Left lung (tissue), 14 donors: ENCODE measurements at places on chromosomes 6 and 20. TPM values are rescaled to one million over a fixed set of nuclear protein-coding genes. Genes with fewer than 3 reads are reported as not detected.

DNA sequence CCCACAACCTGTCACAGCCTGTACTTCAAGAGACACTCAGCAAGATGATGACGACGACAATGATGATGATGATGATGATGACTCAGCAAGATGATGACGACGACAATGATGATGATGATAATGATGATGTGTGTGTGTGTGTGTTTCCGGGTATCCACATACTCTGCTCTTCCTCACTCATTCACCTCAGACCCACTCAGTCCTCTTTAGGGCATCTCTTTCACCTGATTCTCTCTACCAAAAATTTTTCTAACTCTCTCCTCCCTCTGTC, 1.2 kb upstream of the EIF6 start:
- H3K27ac ChIP-seq, result no peak overlapping the region
- no peak overlapping the region for H3K4me3 ChIP-seq
- peaks cover 22% of the 10 kb centered on the region for H3K4me1 ChIP-seq
- H3K27me3 ChIP-seq, result no peaks in the 10 kb centered on the region
- H3K36me3 ChIP-seq, result no peaks in the 10 kb centered on the region

DNA sequence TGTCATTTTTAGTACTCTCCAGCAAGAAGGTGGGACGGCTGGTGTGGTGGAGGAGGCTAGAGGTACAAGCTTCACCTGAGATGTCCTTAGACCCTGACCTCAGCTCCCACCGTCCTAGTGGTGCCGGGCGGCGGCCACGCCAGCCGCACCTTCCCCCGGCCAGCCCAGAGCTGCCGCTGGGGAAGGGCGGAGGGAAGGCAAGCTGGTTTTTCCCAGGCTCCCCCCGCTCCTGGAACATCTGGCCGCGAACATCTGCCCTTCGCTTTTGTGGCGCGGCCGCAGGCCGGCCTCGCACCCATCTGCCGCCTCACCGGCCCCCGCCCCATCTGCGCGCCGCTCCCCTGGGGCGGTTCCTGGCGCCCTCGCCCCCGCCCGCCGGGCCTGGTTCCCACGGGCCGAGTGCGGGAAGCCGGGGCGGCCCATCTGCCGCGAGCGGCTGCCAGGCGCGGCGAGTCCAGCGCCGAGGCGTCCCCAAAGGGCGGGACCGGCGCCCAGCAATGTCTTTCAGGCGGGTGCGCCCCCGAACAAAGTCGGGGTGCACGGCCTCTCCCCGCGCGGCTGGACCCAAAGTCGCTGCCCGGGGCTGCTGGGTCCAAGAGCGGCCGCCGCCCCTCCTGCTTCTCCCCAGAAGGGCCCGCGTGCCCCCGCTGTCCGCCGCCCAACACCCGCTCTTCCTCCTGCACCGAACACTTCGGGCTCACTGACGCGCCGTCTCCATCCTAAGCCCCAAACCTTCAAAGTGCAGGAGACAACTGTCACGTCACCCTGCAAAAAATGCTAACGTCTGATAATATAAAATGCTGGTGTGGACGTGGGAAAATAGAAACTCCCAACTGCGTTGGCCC, 17.3 kb upstream of the ID1 start:
- peak; percentile 38 for DNase-seq
- no peaks in the 10 kb centered on the region for H3K27me3 ChIP-seq
- peaks cover 31% of the 10 kb centered on the region for H3K4me1 ChIP-seq
- peak overlapping the region; percentile 81 for H3K27ac ChIP-seq
- peak overlapping the region; percentile 41 for H3K4me3 ChIP-seq

The FAM184A gene
- 120 TPM for polyA plus RNA-seq

DNA sequence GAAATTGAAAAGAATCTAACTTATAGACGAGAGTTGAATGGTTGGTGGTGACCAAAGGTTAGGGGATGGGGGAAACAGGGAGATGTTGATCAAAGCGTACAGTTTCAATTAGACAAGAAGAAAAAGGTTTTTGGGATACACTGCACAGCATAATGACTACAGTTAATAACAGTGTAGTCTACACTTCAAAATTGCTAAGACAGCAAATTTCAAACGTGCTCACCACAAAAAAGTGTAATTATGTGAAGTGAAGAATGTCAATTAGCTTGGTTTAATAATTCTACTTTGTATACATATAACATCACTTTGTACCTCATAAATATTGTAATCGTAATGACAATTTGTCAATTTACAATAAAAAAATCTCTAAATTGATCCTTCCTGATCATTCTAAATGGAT, 267.5 kb downstream of the RNGTT start:
- no peak overlapping the region for H3K4me3 ChIP-seq
- H3K4me1 ChIP-seq, result no peaks in the 10 kb centered on the region
- no peak overlapping the region for H3K27ac ChIP-seq
- H3K27me3 ChIP-seq, result no peaks in the 10 kb centered on the region
